LHCN-M2 (cell line): ENCODE measurements at places on chromosomes 5 and 9. TPM values are rescaled to one million over a fixed set of nuclear protein-coding genes. Genes with fewer than 3 reads are reported as not detected.

DNA sequence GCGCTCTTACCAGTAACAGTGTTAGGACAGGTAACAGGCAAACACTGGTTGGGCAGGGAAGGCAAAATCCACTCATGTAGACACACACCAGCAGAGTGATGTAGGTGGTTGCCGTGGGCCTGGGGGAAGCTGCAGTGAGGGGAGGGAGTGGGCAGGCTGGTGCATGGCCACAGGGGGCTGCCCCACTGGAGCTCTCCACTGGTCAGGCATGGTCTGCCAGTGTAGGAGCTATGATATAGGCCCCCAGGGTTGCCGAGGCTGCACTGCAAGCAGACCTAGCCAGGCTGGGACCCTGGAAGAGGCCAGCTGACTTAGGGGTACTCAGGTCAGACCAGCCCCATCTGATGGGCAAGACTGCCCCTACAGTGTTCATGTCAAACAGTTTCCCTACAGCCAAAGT, 154.6 kb downstream of the GDNF start:
- DNase-seq, result no peak

The NUTM2F gene
- not detected in 2 replicates for total RNA-seq

- no peak for DNase-seq
Observed at GRCh38 chr9:71001780-71002386, 119.5 kb downstream of the TRPM3 start.

DNA sequence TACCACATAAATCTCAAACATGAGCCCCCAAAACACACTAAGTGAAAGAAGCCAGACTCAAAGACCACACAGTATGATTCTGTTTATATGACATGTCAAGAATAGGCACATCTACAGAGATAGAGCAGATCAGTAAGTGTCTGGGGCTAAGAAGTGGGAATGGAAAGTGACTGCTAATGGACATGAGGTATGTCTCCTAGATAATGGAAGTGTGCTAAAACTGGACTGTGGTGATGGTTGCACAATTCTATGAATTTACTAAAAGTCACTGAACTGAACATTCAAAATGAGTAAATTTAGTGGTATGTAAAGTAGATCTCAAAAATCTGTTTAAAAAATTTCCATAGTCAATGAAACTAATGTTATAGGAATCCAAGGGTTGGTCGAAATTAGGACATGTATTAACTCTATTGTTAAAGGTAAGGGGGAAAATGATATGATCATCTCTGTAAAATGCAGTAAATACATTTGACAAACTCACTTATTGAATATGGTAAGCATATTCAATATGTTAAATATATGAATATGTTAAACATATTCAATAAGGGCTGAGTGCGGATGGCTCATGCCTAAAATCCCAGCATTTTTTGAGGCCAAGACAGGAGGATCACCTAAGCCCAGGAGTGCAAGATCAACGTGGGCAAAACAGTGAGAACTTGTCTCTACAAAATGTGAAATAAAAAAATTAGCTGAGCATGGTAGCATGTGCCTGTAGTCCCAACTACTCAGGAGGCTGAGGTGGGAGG, 51.7 kb downstream of the NUP155 start:
- no peak for DNase-seq

DNA sequence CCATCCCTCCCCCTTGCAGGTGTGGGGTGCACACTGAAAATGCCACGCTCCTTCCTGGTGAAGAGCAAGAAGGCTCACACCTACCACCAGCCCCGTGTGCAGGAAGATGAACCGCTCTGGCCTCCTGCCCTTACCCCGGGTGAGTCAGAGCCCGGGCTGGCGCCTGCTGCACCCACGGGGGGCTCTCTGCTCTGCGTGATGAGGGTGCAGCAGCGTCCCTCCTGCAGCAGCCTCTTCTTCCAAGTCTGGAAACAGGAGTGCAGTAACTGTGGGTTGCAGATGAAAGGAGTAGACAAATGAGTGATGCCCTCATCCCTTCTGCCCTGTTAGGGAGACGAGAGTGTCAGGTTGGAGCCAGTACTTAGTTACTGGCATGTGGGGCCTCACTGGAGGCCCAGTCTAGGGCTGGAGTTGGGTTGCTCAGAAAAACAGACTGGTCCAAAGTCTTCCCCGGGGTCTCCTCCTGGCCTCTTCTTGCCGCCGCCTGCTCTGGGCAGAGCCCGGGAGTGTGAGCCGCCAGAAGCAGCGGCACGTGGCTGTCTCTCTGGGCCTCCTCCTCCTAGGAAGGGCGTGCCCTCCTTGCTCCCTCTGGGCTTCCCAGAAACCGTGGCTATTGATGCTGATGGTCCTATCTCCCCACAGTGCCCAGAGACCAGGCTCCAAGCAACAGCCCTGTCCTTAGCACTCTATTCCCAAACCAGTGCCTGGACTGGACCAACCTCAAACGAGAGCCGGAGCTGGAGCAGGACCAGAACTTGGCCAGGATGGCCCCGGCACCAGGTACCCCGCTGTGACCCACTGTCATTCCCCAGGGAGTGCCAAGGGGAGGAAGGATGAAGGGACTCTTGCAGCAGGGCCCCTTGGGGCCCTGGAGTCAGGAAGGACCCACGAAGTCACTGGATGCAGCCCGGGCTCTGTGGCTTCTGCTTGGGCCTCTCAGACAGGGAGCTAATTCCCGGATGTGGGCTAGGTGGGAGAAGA, 8.4 kb downstream of the GFI1B start:
- no peak for DNase-seq

GRCh38 chr5:53576674-53577073, 16.2 kb downstream of the NDUFS4 start:
- DNase-seq, result no peak

DNA sequence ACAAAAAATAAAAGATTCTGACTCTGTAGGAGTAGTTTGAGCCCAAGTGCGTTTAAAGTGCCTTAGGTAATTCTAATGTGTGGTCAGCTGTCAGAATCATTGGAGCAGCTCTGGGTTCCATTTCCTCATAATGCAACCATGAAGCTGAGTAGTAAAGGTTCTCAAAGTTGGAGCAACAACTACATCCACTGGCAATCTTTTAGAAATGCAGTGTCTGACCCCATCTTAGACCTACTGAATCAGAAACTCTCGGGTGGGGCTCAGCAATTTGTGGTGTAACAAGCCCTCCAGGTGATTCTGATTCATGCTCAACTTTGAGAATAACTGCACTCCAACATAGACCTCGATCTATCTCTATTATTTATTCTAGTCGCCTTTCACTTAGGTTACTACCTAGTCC, 7.6 kb upstream of the ALDH1A1 start:
- no peak for DNase-seq

DNA sequence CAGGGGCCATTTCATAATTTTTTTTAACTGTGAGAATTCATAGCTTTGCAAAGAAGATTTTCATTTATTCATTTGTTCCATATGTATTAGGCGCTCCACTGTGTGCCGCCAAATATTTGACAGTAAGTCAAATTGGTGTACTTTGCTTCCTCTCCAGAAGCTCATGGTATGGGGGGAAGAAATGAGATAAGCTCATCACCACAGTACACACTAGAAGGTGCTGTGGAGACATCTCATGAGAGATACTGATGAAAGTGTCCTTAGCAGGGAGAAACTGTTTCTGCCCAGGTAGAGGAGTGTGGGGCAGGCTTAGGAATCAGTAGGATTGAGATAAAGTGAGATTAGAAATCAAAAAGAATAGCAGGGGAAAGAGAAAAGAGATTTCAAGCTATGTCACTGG, 136.2 kb downstream of the CDH6 start:
- no peak for DNase-seq

The ENTREP1 gene
- total RNA-seq, result 0.11 TPM in 1 of 2 replicates, not detected in the other

The MUSK gene
- 44.7 and 71.1 TPM in 2 replicates for total RNA-seq

- no peak for DNase-seq
Observed at GRCh38 chr5:55577353-55578060, 42.7 kb upstream of the PLPP1 start.

The DBN1 gene
- 210 and 233 TPM in 2 replicates for total RNA-seq

DNA sequence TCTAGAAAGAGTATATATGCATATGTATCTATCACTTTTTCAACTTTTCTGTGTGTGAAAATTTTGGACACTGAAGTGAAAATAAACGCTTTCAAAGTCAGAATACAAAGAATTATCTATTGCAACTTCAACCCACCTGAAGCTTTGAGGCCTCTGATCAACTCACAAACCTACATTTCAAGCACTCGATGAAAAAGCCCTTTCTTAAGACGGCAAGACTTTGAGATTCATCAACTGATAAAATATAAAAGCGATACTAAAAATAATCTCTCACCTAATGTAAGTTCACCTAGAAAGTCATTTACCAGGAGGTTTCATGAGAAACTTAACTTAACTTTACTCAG, 1.2 kb downstream of the GOLPH3 start:
- DNase-seq, result no peak

- DNase-seq, result peak; percentile 38
Observed at GRCh38 chr5:43646992-43647391, 44.0 kb downstream of the NNT start.

The RGS7BP gene
- not detected in 2 replicates for total RNA-seq
